ENCODE measurements at places on chromosomes 1 and 21. TPM values are rescaled to one million over a fixed set of nuclear protein-coding genes. Genes with fewer than 3 reads are reported as not detected.

KCNH1 gene
- total RNA-seq, result not detected

SLC45A3 gene
- total RNA-seq, result 0.15 TPM

IGSF3 gene
- total RNA-seq, result 0.81 TPM

NGF gene
- not detected for total RNA-seq

SELENBP1 gene
- total RNA-seq, result not detected

EPHA10 gene
- not detected for total RNA-seq

PGLYRP3 gene
- total RNA-seq, result not detected

ERICH3 gene
- total RNA-seq, result not detected

DDR2 gene
- 0.40 TPM for total RNA-seq

ACBD3 gene
- 15.0 TPM for total RNA-seq

MATN1 gene
- 0.36 TPM for total RNA-seq

GTF2B gene
- total RNA-seq, result 36.1 TPM

CFHR3 gene
- not detected for total RNA-seq

RIIAD1 gene
- total RNA-seq, result not detected

CDK18 gene
- total RNA-seq, result 4.1 TPM

TFF2 gene
- total RNA-seq, result not detected

S100A2 gene
- 0.77 TPM for total RNA-seq

C1orf226 gene
- 0.12 TPM for total RNA-seq

TNFRSF4 gene
- 107 TPM for total RNA-seq

PRELP gene
- total RNA-seq, result not detected

DENND2C gene
- 0.47 TPM for total RNA-seq

AKR7A3 gene
- total RNA-seq, result 0.22 TPM

SLC25A34 gene
- total RNA-seq, result 0.74 TPM

ANGPTL3 gene
- not detected for total RNA-seq

HHIPL2 gene
- total RNA-seq, result 0.30 TPM

PDE9A gene
- total RNA-seq, result 7.4 TPM

OR2AK2 gene
- total RNA-seq, result not detected

MCOLN2 gene
- total RNA-seq, result 8.4 TPM

DNAH14 gene
- total RNA-seq, result 0.89 TPM

WDTC1 gene
- total RNA-seq, result 22.9 TPM

FAM177B gene
- total RNA-seq, result not detected

C1orf56 gene
- total RNA-seq, result 0.49 TPM

F13B gene
- not detected for total RNA-seq

INAVA gene
- total RNA-seq, result not detected

CFAP74 gene
- total RNA-seq, result not detected

LRRC39 gene
- total RNA-seq, result 0.22 TPM

S100A5 gene
- total RNA-seq, result 0.89 TPM

NPPA gene
- total RNA-seq, result not detected

CD101 gene
- 0.83 TPM for total RNA-seq

LMX1A gene
- total RNA-seq, result not detected

WARS2 gene
- total RNA-seq, result 28.3 TPM

FAM110D gene
- 0.07 TPM for total RNA-seq

IL12RB2 gene
- 76.5 TPM for total RNA-seq

CNR2 gene
- total RNA-seq, result not detected

ARHGAP30 gene
- 104 TPM for total RNA-seq

ADAMTS5 gene
- total RNA-seq, result not detected

HTR1D gene
- total RNA-seq, result not detected

OR10J4 gene
- not detected for total RNA-seq

ADGRL4 gene
- not detected for total RNA-seq

SKI gene
- 26.3 TPM for total RNA-seq

PGLYRP4 gene
- total RNA-seq, result not detected

RPTN gene
- not detected for total RNA-seq

MRPL55 gene
- 45.5 TPM for total RNA-seq

AZIN2 gene
- total RNA-seq, result 1.6 TPM
